NT2/D1 (cell line): ENCODE measurements at places on chromosomes 12 and 14.

DNA sequence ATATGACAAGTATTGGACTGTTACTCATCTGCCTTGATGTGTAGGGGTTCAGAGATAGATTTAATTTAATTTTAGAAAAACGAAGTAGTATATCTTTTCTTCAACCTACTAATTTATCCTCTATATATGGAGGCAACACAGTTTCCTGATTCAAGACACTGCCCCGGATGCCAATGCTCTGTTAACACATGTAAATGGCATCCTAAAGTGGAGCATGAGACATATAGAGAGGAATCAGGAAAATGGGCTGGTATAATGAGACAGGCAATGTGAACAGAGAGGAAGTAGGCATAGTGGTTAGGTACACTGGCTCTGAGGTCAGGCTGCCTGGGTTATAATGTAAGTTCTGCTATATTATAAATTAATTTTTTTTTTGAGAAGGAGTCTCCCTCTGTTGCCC is 85.6 kb downstream of the OTOGL start:
- no peak for DNase-seq

- no peak for DNase-seq
These were observed 66.4 kb downstream of the CRACR2A start for GRCh38 chr12:3686463-3686862.

DNA sequence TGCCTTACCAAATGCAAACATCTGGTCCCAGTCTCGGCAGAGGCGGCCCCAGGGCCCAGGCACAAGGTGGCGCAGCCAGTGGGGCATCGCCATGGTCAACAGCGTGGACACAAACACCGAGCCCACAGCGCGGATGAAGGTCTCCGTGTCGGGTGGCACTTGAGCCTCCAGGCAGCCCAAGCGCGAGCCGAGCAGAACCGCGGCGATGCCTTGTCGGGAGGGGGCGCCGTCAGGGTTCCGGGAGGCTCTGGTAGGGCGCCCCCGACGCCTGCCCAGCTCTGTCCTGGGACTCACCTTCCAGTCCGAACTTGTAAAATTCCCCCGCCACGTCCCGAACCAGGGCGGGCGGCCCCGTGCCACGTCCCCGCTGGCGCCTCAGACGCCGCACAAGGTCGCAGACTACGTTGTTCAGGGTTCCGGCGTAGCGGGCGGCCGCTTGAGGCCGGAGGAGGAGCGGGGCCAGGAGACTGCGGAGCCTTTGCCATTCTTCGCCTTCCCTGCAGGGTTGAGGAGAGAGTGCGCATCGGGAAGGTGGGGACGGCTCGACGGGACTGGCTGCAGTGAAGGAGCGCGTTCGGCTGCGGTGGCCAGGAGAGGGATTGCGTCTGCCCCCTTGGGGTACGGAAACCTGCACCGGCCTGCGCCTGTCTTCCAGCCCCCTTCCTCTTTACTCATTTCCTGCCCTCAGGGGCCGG is 1.7 kb downstream of the CYP27B1 start:
- DNase-seq, result no peak

DNA sequence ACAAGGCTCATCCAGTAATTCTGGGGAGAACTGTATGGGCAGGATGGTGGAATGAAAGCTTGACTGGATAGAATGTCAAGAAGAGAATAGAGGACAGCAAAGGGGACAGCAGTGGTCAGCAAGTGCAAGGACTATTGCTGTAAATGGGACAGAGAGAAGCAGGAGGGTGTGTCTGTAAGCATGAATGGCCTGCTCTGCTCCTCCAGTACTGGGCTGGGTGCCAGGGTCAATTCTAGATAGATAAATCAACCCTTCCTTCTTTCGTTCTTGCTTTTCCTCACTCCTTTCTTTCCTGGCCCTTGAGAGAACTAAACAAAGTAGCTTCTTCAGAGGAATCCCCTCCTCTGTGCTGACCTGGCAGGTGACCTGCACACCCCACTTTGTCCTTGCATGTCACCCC is 1019.2 kb downstream of the BCL11B start:
- DNase-seq, result no peak

GRCh38 chr14:101002738-101003137 is 99.2 kb upstream of the RTL1 start:
- DNase-seq, result no peak

DNA sequence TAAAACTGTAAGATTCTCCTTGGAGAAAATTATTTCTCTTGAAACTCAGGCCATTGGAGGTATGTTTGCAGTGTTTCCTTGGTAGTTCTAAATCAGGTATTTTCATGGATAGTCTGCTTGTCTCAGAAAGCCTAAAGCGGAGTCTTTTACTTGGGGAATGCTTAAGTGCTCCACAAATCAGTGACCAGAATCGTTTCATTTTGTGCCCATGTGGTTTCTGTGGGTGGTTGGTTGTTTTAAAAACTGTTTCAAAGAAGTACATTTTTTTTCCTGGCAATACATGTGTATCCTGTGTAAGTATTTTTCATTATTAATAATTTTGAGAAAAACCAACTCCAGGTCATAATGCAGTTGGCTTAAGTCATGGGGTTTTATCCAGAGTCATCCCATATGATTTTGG is 33.6 kb downstream of the CCDC91 start:
- DNase-seq, result no peak
